ENCODE measurements at places on chromosomes 1 and 21. TPM values are rescaled to one million over a fixed set of nuclear protein-coding genes. Genes with fewer than 3 reads are reported as not detected.

Gene KIRREL1
- polyA plus RNA-seq: 64.6 TPM

Gene BRDT
- polyA plus RNA-seq: not detected

Gene KCNA2
- polyA plus RNA-seq: not detected

Gene FNDC7
- not detected for polyA plus RNA-seq

Gene RAB3B
- polyA plus RNA-seq: 33.6 TPM

Gene CATSPERE
- polyA plus RNA-seq: 0.07 TPM

Gene ARID4B
- polyA plus RNA-seq: 8.5 TPM

Gene HAO2
- polyA plus RNA-seq: not detected

DNA sequence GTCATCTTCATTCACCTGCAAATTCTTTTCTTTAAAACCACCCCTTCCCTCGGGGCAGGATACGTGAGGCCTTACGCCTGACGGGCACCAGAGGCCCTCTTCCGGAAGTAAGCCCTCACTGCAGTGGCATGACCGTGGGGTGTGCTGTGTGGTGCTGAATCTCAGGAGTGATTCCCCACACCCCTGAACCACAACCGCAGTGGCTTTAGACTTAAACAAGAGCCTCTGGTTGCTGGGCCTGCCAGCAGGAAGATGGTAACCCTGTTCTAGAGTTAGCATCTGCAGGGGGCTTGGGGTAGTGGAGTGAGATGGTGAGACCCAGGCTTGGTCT lies 12.1 kb downstream of the BSND start:
- no peak for DNase-seq

DNA sequence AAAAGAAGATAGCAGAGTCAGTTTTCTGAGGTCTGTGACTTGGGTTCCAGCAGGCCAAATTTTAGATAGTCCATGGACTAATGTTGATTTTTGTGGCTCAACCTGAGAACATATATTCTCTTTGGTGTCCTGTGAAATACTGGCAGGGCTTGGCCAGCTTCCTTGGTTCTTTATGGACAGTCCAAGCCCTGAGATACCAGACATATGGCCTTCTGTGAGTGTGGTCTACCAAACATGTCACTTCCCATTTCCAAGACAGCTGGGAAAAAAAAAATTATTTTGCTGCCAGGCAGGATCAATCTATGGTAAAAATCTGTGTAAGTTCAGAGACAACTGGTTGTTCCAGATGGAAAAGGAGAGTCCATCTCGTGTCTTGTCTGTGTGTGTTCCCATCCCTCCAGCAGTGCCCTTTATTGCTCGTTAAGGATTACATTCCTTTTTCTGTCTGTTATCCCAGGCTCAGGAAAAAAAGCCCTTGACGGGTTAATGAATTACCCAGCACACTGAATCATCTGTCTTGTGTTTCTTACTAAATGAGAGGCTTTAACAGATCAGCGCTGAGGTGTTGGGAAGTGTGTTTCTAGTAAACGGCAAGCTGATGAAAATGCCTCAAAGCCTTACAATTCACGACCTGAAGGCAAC lies 33.4 kb upstream of the XPR1 start:
- DNase-seq: no peak

- no peak for DNase-seq
Measured at GRCh38 chr1:241638099-241638682, 2.0 kb downstream of the CHML start.

DNA sequence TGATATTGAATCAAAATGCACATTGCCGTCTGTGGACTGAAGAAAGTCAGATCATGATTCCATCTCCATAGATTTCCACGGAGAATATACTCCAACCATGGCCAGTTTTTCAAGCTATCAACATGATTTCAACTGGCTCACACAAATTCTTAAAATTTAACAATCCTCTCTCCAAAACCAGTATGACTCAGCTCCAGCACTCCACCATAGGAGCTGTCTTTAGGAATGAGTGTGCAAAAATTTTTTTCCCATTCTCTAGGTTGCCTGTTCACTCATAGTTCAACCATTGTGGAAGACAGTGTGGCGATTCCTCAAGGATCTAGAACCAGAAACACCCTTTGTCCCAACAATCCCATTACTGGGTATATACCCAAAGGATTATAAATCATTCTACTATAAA lies 40.8 kb downstream of the RGL1 start:
- peak; percentile 47 for DNase-seq

DNA sequence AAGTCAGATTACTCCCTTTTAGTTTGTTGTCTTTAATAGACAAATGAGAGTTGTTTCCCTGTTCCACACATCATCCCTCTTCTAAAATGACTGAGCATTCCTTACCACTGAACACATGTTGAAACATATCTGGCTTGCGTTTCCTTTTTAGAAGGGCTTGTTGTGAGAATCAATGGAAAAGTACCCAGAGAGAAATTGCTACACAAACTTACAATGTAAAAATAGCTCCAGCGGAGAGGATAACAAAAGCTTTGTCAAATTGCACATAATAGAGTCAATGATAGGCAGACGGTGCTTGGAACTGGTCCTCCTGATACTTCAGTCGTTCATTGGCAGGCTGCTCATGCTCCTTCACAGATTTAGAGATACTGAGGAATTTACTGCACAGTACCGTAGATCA lies 123.9 kb downstream of the CYYR1 start:
- DNase-seq: peak; percentile 43

GRCh38 chr1:77239311-77239710 lies 20.1 kb upstream of the PIGK start:
- DNase-seq: no peak

DNA sequence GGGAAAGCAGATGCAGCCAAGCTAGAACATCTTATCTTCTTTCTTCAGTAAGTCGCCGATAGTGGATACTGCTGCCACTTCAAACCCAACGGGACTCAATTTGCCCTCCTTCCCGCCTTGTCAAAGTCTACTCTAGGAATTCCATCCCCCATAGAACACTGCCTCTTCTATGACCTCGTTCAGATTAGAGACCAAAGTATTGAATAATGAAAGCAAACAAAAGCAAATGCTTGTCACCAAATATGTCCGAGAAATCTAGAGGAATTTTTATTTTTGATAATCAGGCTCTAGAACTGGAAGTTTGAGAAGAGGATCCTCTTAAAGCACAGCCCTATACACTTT lies 853 bp upstream of the RRAGC start:
- DNase-seq: peak; percentile 4

DNA sequence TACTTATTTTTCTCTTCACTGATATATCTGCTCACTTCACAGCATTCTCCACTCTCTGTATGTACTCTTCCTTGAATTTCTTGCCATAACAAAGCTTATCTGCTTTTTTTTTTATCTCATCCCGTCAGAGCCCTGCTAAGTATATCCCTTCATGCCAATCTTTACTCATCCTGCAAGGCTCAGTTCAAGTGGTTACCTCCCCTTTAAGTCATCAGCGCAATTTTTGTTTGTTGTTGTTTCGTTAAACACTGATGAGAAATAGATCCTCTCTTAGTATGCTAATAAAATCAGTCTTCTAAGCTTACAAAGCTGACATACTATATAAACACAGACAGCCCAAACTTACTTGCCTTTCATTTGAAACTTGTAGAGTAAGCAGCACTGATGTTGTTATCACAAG lies 17.8 kb downstream of the COL24A1 start:
- peak; percentile 83 for DNase-seq

DNA sequence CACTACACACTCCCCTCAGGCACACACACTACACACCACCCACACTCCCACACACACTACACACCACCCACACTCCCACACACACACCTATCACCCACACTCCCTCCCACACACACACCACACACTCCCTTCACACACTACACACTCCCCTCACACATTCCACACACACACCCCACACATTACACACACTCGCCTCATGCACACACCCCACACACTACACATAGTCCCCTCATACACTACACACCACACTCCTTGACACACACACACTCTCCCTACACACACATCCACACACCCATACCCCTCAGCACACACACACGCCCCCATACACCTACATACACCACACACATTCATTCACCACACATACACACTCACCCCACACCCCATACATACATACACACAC lies 31.0 kb upstream of the SELENON start:
- no peak for DNase-seq

DNA sequence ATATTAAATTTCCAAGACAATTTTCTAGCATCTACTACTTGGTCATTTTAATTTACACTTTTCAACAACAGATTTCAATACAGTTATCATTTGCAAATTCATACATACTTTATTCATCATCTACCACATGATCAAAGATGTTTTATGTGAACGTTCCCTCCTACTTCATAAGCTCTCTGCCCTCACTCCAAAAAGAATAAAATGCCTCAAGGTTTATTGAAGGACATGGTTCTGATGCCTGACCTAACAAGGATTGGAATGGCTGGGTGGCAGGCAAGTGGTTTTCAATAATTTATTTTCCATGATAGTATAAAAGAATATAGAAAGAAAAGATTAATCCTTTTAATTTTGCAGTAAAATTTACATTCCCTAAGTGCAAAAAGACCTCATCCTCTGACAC lies 5.4 kb downstream of the CDKN2C start:
- no peak for DNase-seq

DNA sequence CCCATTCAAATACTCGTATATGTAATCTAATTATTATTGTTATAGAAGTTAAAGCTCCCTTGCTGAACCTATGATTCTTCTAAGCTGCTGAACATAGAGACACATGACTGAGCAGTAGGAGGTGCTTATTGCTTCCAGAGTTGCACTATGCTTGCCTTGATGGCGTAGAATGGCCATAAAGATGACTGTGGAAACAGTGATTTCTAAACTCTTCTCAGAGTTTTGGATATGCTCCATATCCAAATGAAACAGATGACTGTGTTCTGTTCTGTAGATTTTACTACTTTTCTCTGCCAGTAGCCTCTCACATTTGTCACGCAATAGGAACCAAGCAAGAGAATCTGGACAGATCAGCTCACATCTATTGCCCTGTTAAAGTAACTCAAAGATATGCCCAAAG lies 88.1 kb upstream of the CACYBP start:
- DNase-seq: no peak

GRCh38 chr1:173862769-173863223 lies 5.0 kb downstream of the GAS5 start:
- DNase-seq: no peak
